ENCODE measurements at places on chromosomes 2 and 18. TPM values are rescaled to one million over a fixed set of nuclear protein-coding genes. Genes with fewer than 3 reads are reported as not detected.
A peak's percentile ranks its signal among the peaks of the same experiment; 100 is the strongest.

DNA sequence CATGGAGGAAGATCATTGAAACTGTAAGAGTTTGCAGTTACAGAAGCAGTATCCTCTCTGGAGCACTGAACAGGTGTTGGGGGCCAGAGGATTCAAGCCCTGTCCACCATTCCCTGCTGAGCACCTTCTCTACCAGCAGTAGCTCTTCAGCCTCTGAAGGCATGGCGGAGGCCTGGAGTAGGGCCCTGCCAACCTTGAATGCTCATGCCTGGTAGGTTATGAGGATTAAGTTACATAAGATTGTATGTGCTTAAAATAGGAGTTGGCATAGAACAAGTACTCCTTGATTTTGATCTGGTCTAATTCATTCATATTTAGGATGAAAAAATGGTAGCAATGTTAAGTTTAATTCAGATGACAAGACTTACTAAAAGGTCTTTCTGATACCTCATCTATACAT lies 40.2 kb downstream of the FMNL2 start:
- no peaks in the 10 kb centered on the region for H3K27me3 ChIP-seq
- no peaks in the 10 kb centered on the region for H3K36me3 ChIP-seq
- no peak overlapping the region for H3K4me3 ChIP-seq

DNA sequence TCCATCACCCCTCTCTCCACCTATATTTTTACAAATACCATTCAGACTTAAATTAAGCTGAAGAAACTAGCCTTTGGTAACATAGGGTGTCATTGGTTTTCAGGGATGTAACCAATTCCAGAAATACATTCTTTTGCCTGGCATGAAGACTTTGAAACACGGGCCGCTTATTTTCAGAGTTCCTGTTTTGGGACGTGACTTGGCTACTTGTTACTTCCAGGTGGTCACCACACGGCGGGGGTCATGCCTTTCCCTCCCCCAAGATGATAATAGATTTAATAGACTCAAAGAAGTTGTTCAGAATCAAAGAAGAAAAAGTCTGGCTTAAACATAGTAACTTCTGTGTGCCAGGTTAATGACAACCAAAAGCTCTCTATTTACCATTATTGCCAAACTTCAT lies 110.6 kb downstream of the SEPTIN10 start:
- H3K27me3 ChIP-seq = no peaks in the 10 kb centered on the region
- no peak for DNase-seq
- H3K4me1 ChIP-seq = no peaks in the 10 kb centered on the region
- H3K36me3 ChIP-seq = peaks cover 3% of the 10 kb centered on the region
- no peak overlapping the region for H3K4me3 ChIP-seq

GRCh38 chr2:202941771-202942170 lies 29.7 kb downstream of the CARF start:
- peaks cover 3% of the 10 kb centered on the region for H3K36me3 ChIP-seq
- H3K27me3 ChIP-seq = no peaks in the 10 kb centered on the region
- H3K27ac ChIP-seq = no peak overlapping the region
- H3K4me1 ChIP-seq = peaks cover 6% of the 10 kb centered on the region
- DNase-seq = no peak

- no peak overlapping the region for H3K27ac ChIP-seq
- no peaks in the 10 kb centered on the region for H3K27me3 ChIP-seq
Observed at GRCh38 chr18:13513021-13513420, 213.3 kb downstream of the FAM210A start.

DNA sequence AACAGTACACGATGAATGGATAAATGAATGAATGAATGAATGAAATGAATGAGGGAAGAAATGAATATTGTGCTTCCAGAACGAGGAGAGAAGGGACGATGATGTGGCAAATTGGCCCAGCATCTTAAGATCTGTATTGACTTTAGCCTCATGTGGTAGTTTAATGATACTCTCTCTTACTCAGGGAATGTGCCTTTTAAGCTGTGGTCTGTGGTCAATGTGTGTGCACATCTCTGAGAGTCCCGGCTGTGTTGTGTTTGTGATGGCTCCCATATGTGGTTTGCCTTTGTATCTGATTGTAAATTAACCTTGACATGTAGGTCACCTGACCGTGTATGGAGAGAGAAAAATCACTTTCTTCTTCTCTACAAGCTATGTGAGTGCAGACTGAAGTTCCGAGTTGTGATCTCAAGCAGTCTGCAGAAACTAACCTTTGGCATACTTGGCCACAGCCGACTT lies 91.2 kb downstream of the NEDD4L start:
- H3K27me3 ChIP-seq = no peaks in the 10 kb centered on the region
- no peaks in the 10 kb centered on the region for H3K4me1 ChIP-seq
- no peak overlapping the region for H3K27ac ChIP-seq
- H3K36me3 ChIP-seq = no peaks in the 10 kb centered on the region

DNA sequence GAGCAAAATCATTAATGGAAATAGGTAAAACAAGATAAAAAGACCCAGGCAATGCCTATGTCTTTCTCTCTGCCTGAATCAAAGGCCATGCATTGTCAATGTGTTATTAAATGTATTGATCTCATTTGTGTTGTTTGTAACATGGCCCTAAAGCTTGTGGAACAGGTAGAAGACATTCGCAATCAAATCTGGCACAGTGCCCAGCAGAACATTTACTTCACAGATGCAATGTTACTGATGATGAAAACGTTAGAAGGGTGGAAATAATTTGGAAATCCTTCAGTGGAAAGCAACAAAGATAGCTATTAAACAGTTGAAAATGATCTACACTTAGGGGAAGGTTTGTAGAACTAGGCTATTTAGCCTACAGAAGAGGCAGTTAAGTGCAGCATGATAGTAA lies 368.2 kb downstream of the EPHA4 start:
- DNase-seq = no peak
- no peaks in the 10 kb centered on the region for H3K27me3 ChIP-seq
- no peaks in the 10 kb centered on the region for H3K36me3 ChIP-seq

DNA sequence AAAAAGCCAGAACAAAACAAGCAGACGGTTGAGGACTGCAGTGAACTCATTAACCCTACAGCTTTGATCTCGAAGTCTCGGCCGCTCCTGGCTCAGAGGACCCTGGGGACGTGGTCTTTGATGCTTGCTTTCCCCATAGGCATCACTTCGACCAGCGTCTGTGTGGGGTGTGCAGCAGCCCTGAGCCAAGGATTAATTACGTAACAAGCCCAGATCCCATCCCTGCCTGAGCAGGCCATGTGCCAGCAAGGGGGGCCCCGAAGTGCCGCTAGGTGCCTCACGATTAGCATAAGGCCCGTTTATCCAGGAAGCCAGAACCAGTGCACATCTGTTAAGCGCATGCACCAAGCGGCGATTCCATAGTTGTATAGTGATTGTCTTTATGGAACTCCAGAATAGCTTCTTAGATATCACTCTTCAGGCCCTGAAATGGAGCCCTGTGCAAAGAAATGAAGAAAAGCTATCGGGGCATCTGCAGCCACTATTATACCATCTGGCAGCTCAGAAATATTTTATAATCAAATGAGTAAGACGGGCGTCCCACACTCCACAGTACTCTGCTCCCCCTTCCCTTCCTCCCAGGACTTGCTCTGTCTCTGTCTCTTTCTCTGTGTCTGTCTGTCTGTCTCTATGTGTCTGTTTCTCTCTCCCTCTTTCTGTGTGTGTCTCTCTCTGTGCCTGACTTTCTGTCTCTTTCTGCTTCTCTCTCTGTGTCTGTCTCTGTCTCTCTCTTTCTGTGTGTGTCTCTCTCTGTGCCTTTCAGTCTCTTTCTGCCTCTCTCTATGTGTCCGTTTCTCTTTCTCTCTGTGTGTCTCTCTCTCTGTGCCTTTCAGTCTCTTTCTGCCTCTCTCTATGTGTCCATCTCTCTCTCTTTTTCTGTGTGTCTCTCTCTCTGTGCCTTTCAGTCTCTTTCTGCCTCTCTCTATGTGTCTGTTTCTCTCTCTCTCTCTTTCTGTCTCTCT lies 41.7 kb downstream of the HPCAL1 start:
- H3K36me3 ChIP-seq = no peaks in the 10 kb centered on the region
- no peak overlapping the region for H3K4me3 ChIP-seq
- peak; percentile 93 for DNase-seq
- no peaks in the 10 kb centered on the region for H3K27me3 ChIP-seq

DNA sequence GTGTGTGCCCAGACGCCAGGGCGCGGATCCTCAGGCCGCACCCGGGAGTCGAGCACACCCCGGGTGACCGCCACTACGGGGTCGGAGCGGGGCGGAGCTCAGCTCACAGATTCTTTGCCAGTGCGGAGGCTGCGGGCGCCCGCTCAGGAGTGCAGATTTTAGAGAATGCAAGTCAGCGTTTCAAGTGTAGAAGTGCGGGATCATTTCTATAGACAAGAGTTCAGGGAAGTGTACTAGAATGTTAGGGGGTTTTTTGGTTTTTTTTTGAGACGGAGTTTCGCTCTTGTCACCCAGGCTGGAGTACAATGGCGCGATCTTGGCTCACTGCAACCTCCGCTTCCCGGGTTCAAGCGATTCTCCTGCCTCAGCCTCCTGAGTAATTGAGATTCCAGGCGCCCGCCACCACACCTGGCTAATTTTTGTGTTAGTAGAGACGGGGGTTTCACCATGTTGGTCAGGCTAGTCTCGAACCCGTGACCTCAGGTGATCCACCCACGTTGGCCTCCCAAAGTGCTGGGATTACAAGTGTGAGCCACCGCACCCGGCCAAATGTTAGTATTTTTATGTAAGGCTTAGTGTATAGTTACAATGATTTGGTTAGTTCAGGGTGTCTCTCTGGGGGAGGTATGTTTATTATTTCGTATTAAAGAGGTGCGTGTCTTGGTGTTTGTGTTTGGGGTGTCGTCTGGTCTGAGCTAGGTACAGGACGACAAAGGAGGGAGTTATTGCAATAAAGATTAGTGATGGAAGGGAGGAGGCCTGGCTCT lies 619 bp upstream of the FAM168B start:
- no peak for DNase-seq
- H3K27me3 ChIP-seq = no peaks in the 10 kb centered on the region
- H3K4me3 ChIP-seq = peak overlapping the region; percentile 69
- peaks cover 16% of the 10 kb centered on the region for H3K36me3 ChIP-seq

- H3K27me3 ChIP-seq = no peaks in the 10 kb centered on the region
- no peak overlapping the region for H3K4me3 ChIP-seq
- no peaks in the 10 kb centered on the region for H3K4me1 ChIP-seq
- no peak for DNase-seq
- no peaks in the 10 kb centered on the region for H3K36me3 ChIP-seq
Observed at GRCh38 chr2:157267476-157267875, 10.0 kb downstream of the GALNT5 start.

GRCh38 chr2:56613920-56614319 lies 430.1 kb downstream of the CCDC85A start:
- H3K36me3 ChIP-seq = no peaks in the 10 kb centered on the region
- H3K27me3 ChIP-seq = no peaks in the 10 kb centered on the region
- peak overlapping the region; percentile 40 for H3K27ac ChIP-seq
- H3K4me3 ChIP-seq = no peak overlapping the region
- no peak for DNase-seq
- no peaks in the 10 kb centered on the region for H3K4me1 ChIP-seq

ITGA4 gene
- 10.5 TPM for polyA plus RNA-seq

INHA gene
- 1.2 TPM for polyA plus RNA-seq

ROCK2 gene
- 4.2 TPM for polyA plus RNA-seq

CRYGD gene
- polyA plus RNA-seq = not detected

TUBB8B gene
- not detected for polyA plus RNA-seq

SLC11A1 gene
- polyA plus RNA-seq = 0.31 TPM

CRYGC gene
- polyA plus RNA-seq = 0.31 TPM

OR6B3 gene
- not detected for polyA plus RNA-seq

RBM43 gene
- polyA plus RNA-seq = 2.0 TPM

TTR gene
- polyA plus RNA-seq = 0.19 TPM

GLI2 gene
- 3.4 TPM for polyA plus RNA-seq

PLGLB1 gene
- polyA plus RNA-seq = 0.89 TPM
